Stimulated activated CD4-positive, alpha-beta T cell treated with anti-CD3 and anti-CD28 coated beads, TNF-alpha, amount 100 ng/mL, for 4 hours (primary cell): ENCODE measurements at places on chromosomes 7 and 10.

- no peak for DNase-seq
Measured at GRCh38 chr7:156001496-156002260, 189.4 kb upstream of the SHH start.

GRCh38 chr7:28088032-28088431 lies 92.6 kb downstream of the JAZF1 start:
- DNase-seq, result no peak

- no peak for DNase-seq
Measured at GRCh38 chr10:48938281-48938680, 1.4 kb downstream of the LRRC18 start.

DNA sequence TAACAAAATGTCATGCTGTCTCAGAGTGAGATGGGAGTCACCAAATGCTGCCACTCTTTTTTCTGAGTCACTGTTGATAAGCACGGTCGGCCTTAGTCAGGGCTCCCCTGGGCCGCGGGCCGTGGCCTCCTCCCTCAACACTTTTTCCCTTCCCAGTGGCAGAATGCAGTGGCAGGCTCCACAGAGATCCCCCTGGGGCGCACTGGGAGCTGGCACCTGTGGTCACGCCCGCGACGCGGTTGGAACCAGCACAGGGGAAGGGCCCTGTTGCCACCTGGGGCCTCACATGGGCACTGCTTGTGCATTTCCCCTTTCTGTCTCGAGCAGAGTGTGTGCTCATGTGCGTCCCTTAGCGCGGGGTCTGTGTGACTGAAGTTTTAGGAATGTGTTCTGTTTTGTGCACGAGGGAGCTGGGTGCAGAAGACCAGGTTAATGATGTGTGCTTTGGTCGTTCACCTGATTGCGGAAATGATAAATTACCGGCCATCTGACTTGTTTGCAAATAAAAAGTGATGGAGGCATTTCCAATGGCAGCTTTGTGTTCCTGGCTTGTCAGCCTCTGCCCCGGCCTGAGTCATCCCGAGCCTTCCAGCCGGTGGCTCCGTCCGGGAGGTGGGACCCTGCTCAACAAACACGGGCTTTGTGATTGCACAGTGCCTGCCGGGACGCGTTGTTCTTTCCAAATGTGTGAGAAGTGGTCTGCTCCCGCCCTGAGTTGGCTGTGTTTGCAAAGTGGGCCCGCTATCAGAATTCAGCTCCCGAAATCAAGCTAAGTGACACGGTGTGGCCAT lies 100.7 kb downstream of the NKX6-2 start:
- no peak for DNase-seq

- DNase-seq, result peak; percentile 22
Measured at GRCh38 chr7:151518105-151518946, 1.4 kb downstream of the RHEB start.

- no peak for DNase-seq
Measured at GRCh38 chr7:148402159-148402558, 188.4 kb upstream of the C7orf33 start.

GRCh38 chr7:24158975-24159374 lies 125.0 kb upstream of the NPY start:
- no peak for DNase-seq

GRCh38 chr7:36448781-36449379 lies 59.2 kb downstream of the ANLN start:
- DNase-seq, result no peak

- no peak for DNase-seq
Measured at GRCh38 chr7:116998567-116999175, 45.4 kb downstream of the ST7 start.

DNA sequence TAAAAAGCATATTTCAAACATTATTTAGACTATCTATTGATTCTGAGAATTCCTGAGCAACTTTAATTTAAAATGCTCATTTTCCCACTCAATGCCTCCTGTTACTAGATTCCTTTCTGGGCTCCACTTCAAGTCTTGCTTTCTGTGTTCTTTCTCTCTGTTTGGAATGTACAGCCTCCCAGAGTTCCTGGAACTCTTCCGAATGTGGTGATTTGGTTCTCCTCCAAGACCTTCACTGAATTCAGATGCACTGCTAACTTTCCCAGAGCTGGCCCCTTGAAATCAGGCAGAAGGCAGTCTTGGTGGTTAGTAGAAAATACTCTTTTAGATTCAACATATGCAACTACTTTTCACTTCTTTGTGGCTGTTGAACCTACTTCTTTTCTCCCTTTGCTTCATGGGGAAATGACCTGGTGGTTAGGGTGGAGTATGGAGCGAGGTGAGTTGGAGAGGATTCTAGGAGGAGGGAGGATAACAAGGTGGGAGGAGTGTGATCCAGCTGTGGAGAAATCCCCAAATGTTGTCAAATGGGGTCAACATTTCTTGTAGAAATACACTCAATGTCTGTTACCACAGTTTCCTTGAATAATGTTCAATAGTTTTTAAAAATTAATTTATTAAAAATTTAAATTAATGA lies 27.9 kb upstream of the CCDC7 start:
- DNase-seq, result no peak

GRCh38 chr10:44279426-44280126 lies 105.3 kb downstream of the CXCL12 start:
- no peak for DNase-seq

DNA sequence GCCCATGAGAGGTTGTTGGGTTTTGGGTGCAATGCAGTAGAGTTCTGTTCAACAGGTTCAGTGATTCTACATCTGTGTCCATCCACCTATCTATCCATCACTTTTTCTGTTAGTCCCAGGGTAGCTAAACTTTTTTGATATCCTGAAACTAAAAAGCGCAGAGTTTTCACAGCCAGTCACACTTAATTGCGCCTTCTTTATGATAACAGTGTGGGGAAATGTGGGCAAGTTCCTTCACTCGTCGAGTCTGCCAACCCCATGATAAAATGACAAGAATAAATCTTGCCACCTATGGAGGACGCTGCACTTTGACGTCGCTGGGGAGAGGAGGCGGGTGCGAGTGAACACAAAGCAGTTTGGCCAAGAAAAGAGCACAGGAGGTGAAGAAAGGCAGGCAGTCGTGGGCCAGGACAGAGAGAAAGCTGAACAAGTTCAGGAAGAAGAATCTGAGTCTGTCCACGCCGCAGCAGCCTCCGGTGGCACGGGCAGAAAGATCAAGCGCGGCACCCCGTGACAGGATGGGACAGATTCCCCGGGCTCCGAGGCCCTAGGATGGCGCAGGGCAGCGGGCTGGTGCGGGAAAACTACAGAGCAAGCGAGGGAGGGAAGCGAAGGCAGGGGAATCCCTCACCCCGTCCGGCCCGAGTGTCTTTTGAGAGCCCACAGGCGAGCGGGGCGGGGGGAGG lies 9.2 kb downstream of the SP8 start:
- no peak for DNase-seq

GRCh38 chr7:1473864-1474512 lies 14.7 kb upstream of the MICALL2 start:
- DNase-seq, result peak; percentile 73

- DNase-seq, result no peak
Measured at GRCh38 chr10:78361031-78361430, 327.4 kb downstream of the RPS24 start.

DNA sequence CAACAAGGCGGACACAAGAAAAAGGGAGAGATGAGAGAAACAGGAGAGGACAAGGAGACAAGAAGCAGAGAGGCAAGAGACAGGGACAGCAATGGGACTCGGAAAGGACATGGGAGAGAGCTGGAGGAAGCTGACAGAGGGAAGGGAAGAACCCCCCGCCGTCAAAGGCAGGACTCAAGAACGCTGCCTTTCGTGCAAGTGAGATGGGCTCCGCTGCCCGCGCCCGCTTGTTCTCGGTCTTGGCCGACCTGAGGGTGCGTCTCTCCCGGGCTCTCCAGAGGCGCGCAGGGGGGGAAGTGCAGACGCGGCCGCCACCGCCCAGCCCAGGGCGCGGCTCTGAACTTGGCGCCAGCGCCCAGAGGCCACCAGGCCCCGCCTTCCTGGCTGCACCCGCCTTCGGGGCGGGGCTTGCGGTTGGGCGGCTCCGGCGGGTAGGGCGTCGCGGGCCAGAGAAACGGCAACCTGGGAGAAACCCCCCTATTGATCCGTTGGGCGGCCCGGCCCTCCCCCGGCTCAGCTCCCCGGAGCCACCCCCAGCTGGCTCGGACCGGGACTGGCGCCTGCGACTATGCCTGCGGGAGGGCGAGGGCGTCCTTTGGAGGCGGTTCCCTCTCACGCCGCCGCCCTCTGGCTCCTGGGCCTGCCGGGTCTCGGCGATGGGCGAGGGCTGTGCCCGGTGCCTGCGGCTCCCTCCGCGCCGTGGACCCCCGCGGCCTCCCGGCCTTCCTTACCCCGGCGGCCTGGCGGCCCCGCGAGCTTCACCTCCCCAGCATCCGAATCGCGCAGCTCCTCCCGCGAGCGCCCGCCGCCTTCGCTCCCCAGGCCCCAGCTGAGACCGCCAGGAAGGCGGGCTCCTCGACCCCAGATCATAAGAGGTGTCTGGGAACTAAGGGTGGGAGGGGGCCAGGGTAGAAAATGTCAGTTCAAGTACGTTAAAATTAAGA lies 2.2 kb upstream of the ANTXRL start:
- DNase-seq, result peak; percentile 52

DNA sequence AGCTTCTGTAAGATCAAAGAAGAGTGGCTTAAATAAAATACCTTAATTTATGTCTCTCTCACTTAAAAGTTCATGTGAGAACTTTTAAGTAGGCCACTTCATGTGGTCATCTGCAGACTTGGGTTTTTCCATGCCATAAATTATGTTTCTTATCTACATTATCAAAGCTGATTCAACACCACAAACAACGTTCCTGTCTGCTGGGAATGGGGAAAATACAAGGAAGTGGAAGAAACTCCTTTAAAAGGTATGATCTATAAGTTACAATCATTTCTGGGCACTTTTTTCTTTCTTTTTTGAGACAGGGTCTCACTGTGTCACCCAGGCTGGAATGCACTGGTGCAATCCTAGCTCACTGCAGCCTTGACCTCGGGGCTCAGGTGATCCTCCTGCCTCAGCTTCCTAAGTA lies 16.9 kb upstream of the OTUD1 start:
- DNase-seq, result no peak

DNA sequence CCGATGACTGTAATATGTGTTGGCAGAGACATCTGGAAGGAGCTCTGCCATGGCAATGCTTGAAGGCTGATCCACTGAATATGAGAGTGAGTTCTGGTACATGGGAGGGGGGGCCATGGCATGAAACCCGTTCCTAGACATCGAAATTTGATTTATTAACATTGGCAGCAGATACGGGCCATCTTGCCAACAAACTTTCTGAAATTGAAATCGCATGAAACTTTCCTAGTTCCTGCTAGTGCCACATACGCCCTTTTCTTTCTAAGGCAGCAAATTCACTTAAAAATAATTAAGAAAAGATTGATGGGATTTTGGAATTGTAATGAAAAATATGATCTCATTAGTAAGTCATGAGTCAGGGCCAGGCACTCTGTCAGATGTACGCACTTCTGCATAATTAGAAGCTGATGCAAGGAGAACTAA lies 91.8 kb upstream of the KMT2C start:
- DNase-seq, result no peak

DNA sequence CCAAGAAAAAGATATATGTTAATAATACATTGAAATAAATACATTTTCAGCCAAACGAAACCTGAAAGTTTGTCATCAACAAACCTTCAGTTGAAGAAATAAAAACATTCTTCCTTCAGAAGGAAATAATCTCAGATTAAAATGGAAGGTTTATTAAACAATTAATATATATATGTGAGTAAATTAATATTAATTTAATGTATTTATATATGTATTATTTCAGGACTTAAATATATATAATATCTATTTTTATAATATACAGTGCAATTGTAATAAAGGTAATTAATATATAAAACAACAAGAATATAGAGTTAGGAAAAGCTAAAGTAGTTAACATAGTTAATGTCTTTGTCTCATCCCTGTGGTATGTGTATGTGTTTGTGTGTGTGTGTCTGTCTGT lies 102.2 kb upstream of the CDC14C start:
- no peak for DNase-seq

GRCh38 chr7:123215350-123215749 lies 15.6 kb upstream of the SLC13A1 start:
- DNase-seq, result no peak

DNA sequence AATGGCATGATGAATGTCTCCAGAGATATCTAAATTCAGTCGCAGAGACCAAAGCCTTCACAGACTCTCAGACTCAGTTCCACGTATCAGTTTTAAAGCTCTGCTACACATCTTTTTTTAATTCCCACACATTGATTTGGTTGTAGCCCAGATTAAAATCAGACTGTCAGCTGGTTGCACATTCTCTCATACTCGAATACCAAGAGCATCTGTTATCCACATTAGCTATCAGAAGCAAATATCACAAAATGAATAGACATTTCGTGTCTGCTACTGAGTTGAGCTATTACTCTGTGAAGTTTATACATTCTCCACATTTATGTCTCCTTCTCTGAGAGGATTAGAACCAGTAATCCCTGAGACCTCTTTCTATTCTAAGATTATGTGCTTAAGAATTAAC lies 229.2 kb downstream of the GPAM start:
- DNase-seq, result no peak

DNA sequence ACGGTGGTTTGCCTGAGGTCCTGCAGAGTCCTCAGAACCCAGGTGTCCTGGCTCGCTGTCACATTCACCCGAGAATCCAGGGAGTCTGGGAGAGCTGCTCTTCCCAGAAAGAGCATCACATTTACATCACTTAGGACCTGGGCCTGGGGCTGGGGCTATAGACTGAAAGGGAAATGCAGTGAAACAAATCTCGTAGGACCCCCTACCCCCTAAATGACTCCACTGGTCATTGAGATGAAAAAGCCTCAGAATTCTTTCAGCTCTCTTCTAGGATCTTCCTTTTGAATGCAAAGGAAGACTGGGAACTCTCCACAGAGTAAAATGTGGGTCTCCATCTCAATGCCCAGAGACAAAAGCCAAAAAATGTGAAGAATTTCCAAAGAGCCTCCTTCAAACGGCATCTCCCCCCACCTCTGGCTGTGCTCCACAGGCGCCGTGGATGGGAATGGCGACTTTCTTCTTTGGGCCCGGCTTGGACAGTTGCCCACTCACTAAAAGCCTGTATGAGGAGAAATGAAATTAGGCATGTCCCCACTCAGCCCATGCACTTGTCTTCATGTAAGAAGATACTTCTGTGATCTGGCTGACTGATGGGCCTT lies 49.0 kb upstream of the PODXL start:
- no peak for DNase-seq
